ENCODE measurements at places on chromosomes 4 and X. TPM values are rescaled to one million over a fixed set of nuclear protein-coding genes. Genes with fewer than 3 reads are reported as not detected.

The PPP1R3F gene
- total RNA-seq: 3.2 TPM

The SULT1B1 gene
- total RNA-seq: not detected

The PASD1 gene
- not detected for total RNA-seq

The LCORL gene
- 2.9 TPM for total RNA-seq

The SPANXA2 gene
- total RNA-seq: not detected

The SOX3 gene
- total RNA-seq: not detected

The TMEM255A gene
- total RNA-seq: 0.33 TPM

The HSFX1 gene
- 0.42 TPM for total RNA-seq

The RIPPLY1 gene
- total RNA-seq: not detected

The SERTM2 gene
- total RNA-seq: not detected

The TBL1X gene
- total RNA-seq: 17.7 TPM

The HS3ST1 gene
- 0.35 TPM for total RNA-seq

The IL2 gene
- total RNA-seq: not detected

The HSD17B13 gene
- 0.05 TPM for total RNA-seq

The FOXO4 gene
- total RNA-seq: 1.4 TPM

The MAOB gene
- 0.25 TPM for total RNA-seq

The CXorf49 gene
- total RNA-seq: not detected
